Inflammatory macrophage treated with lipopolysaccharide for 4 hours (primary cell): ENCODE measurements at places on chromosomes 6 and 20.
A peak's percentile ranks its signal among the peaks of the same experiment; 100 is the strongest.

GRCh38 chr20:58891718-58892140 is 39.2 kb downstream of the GNAS start:
- no peak for DNase-seq

GRCh38 chr6:29723666-29724588 is 693 bp downstream of the HLA-F start:
- DNase-seq = peak; percentile 71

GRCh38 chr6:127893541-127893940 is 7.3 kb downstream of the THEMIS start:
- no peak for DNase-seq

DNA sequence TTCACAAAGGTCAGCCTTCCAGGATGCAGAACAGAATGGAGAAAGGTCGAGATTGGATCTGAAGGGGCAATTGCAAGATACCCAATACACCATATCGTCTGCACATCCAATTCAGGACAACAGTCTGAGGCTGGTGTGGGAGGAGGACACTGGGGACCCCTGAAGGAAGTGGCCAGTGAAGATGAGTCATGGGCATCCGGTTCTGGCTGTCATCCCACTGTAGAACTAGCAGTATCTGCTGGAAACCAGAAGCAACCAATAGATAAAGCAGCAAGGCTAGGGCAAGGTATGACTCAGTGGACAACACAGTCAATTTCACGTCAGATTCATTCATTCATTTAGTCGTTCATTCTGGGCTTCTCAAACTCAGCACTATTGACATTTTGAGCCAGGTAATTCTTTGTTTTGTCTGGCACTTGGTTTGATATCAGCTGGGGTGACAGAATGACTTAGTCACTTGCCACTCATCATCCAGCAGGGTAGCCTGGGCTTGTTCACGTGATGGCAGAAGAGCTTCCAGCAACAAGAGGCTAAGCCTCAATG is 30.3 kb upstream of the SHLD1 start:
- DNase-seq = no peak

GRCh38 chr6:44404715-44405099 is 17.2 kb downstream of the CDC5L start:
- no peak for DNase-seq

DNA sequence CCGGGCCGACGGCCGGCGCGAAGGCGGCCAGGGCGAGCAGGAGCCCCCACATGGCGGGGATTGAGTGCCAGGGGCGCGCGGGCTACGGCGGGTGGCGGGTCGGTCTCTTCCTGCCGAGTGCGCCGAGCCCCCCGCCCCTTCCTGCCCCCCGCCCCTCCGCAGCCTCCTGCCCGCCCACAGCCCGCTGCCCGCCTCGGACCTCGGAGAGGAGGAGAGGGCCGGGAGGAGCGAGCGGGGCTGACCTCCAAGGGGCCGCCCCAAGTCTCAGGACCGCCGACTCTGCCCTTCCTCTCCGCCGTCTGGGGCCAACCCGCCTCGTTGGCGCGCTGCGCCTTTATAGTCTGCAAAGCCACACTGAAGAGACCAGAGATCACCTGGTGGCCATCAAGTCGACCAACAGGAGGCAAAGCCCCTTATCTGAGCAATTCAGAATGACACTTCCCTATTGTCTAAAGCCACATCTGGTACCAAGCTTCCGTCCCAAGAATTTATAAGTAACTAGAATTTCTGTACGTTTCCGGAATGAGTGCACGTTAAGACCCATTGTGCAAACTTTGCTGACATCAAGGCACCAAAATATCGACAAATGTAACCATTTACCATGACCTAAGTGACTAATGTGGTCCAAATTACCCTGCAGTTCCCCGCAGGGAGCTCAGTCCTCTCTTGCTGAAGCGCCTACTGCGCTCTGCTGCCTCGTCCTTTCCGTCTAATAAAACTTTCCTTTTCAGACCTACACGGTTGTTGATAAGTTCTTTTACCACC is at the start of gene CPXM1:
Gene CPXM1, minus strand, starts transcription at position 107 of the 765 bp plus-strand sequence. Its CDS starts 55 bp downstream, at position 52.
- DNase-seq = peak; percentile 87

DNA sequence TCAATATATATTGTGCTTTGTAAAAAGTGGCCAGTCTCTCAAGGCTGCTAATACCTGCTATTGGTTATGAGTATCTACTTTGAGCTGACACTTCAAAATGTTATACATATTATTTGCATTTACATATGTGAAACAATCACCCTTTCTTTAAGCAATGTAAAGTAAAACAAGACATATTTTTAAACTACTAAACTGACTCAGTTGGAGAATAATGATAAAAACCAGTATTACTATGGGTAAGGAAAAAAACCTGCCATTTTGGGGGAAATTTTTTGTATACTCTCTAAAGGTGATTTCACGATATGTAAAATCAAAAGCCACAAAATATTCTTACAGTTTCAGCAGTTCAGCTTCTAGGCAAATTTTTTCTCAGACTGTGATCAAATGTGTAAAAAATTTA is 232.3 kb downstream of the PRL start:
- DNase-seq = no peak

DNA sequence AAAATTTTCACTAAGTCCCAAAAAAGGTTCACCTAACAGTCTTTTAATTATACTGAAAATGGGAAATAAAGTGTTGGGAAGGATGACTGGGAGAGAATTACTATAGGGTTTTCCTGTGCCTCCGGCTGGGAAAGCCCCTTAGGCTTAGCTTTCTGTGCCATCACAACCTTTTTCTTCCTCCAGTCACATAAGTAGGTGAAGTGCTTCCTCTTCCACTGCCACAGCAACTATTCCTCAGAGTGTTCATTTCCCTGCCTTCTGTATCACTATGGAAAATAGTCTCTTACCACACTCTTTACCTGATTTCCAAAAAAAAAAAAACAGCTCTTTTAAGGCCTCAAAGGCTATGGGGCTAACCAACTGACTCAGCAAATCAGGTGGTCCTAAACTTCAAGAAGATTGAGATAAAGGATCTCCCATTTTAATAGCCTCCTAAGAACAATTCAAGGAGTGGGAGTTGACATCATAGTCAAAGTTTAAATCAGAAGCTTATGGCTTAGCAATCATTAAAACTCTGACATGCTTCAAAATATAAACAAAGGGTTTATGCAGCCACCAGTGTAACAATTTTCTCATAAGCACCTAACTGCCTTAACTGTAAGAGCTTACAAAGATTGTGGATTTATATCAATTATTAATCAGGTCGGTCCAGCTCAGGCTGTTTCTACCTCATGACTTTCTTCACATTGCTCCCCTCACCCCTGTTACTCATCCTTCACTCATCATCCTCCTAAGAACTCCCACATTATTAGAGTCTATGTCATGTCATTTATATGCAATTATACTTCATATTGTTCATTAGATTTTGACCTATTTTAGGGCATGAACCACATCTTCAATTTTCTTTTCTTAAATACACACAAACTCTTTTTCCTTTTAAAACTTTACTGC is 95.3 kb downstream of the RNGTT start:
- peak; percentile 3 for DNase-seq

- DNase-seq = no peak
These were observed 54.9 kb downstream of the CDH4 start for GRCh38 chr20:61306937-61307475.

- DNase-seq = peak; percentile 52
These were observed 190.3 kb downstream of the UTRN start for GRCh38 chr6:144475411-144475810.

GRCh38 chr6:142944124-142945048 is 590 bp downstream of the HIVEP2 start:
- peak; percentile 76 for DNase-seq

DNA sequence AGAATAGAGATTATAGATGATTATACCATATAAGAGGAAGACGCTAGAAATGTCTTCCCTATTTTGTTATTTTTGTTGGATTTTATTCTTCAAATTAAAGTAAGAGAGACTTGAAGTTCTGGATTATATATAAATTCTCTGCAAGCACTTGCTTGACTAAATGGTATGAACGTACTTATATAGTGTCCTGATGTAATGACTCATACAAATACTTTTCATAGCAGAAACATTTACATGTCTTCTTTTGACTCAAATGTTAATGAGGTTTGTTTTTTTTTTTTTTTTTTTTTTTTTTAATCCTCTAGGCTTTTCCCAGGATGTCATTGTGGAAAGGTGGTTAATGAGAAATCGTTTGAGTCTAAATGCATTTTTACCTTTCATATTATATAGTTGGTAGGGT is 55.0 kb downstream of the PDE7B start:
- no peak for DNase-seq

DNA sequence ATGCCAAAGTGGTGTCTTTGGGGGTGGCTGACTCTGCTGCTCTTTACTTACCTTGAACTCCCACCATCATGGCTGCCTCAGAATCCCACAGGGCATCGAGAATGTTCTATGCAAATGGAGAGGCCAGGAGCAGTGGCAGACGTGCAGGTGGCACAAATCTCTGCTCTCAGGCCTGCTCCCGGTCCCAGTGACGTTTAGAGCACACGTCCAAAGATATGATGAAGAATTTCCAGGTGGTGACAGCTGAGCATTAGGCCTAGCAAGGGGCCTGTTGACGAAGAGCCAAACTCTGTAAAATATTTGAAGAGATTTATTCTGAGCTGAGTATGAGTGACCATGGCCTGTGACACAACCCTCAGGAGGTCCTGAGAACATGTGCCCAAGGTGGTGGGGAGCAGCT is 19.0 kb upstream of the UNC93A start:
- DNase-seq = no peak

DNA sequence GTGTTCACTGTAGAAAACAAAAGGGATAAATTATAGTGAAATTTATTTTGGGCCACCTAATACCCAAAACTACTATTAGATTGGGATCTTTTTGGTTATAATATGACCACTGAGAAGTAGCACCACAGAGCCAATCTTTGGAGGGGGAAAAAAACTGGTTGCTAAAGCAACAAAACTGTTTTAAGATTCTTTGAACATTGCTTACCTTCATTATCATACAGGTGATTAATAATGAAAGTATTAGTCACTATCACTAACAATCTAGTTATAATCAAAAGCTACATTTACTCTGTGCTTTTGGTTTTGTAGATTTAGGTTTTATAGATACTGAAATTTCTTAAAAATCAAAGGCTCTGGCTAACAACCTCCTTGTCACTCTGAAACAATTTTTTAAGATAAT is 31.7 kb downstream of the STX7 start:
- DNase-seq = no peak

GRCh38 chr6:53134601-53135235 is 13.9 kb downstream of the GCM1 start:
- DNase-seq = no peak

- DNase-seq = no peak
These were observed 1053.4 kb upstream of the CITED2 start for GRCh38 chr6:140427842-140428241.

- DNase-seq = peak; percentile 83
These were observed 14.3 kb downstream of the SULF2 start for GRCh38 chr20:47770935-47771334.

DNA sequence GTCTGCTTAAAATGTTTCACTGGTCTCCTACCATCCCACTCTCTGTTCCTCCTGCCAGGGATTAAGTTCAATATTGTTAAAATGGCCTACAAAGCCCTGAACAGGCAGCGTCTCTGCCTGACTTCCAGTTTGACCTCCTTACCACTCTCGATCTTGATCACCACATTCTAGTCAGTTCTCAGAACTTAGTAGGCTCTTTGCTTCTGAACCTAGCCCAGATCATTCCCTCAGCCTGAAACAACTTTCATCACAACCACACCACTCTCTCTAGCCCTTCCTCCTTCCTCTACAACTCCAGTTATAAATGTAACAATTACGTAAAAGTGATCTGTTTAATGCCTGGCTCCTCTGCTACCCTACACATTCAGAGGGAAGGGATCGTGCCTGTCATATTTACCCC is 53.3 kb downstream of the ATG5 start:
- DNase-seq = no peak

GRCh38 chr6:150719831-150720230 is 120.1 kb downstream of the PLEKHG1 start:
- DNase-seq = no peak

GRCh38 chr20:44728801-44729443 is 13.8 kb downstream of the CCN5 start:
- DNase-seq = peak; percentile 45

GRCh38 chr20:37522260-37523011 is 1.4 kb downstream of the NNAT start:
- no peak for DNase-seq

GRCh38 chr6:11226005-11226404 is 6.5 kb downstream of the NEDD9 start:
- no peak for DNase-seq

DNA sequence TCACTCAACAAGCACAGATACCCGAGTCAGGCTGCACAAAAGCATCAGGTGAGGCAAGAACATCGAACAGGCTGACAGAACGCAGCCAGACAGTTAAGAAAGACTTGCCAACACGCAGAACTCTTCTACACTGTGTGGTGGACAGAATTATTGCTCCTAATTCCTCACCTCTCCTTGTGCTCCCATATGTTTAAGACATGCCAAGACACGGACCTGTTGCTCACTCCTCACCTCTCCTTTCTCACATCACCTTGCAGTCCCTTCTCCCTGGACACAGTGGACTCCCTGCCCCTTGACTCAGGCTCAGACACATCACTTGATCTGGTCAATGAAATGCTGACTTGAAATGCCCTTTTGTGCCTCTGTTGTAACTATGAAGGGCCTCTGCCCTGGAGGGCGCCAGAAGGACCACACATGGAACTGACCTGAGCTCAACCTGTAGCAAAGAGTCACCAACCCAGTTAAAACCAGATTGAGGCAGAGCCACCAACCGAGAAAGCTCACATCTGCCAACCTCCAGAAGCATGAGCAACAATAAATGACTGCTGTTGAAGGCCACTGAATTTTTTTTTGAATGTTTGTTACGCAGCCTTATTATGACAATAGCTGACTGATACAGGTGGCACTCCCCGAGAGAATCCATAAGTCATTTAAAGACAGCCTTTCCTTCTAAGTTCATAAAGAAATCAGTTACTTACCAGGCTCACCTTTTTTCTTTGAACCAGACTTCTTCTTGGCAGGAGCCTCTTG is 24.0 kb downstream of the RRBP1 start:
- DNase-seq = no peak

GRCh38 chr6:109182578-109182977 is 87.3 kb downstream of the CEP57L1 start:
- no peak for DNase-seq

DNA sequence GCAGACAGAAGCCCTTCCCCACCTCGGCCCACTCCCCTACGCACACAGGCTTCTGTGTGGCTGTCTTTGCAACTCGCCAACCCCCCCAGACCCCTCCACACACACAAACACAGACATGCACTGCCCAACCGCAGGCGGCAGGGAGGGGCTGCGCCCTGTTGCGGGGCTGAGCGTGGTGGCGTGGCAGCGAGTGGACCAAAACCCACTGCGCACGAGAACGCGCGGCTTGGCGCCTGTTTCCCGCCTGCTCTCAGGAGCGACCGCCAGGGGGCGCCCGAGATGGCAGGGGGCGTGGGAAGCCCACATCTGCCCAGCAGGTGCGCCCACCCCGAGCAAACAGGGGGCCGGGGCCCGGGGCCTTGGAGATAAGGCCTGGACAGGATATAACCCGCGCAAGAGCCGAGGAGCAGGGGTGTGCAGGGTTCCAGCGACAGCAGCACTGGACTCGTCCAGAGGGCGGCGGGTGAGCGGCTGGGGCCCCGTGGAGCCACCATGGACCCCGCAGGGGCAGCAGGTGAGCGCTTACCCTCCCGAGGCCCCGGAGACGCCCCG is at the start of gene RBPJL:
Gene RBPJL, plus strand, starts transcription at position 410 of the 552 bp plus-strand sequence. Its CDS starts 83 bp downstream, at position 493.
- no peak for DNase-seq

GRCh38 chr6:11410539-11411307 is 126.8 kb upstream of the TMEM170B start:
- DNase-seq = peak; percentile 51
